ENCODE measurements at places on chromosomes 12 and 14.

- no peak for DNase-seq
Measured at GRCh38 chr14:23694949-23695663, 58.9 kb downstream of the DHRS2 start.

GRCh38 chr12:25637752-25638151 lies 84.7 kb upstream of the LMNTD1 start:
- DNase-seq, result no peak

GRCh38 chr12:2876431-2877046 lies 435 bp downstream of the FOXM1 start:
- no peak for DNase-seq

DNA sequence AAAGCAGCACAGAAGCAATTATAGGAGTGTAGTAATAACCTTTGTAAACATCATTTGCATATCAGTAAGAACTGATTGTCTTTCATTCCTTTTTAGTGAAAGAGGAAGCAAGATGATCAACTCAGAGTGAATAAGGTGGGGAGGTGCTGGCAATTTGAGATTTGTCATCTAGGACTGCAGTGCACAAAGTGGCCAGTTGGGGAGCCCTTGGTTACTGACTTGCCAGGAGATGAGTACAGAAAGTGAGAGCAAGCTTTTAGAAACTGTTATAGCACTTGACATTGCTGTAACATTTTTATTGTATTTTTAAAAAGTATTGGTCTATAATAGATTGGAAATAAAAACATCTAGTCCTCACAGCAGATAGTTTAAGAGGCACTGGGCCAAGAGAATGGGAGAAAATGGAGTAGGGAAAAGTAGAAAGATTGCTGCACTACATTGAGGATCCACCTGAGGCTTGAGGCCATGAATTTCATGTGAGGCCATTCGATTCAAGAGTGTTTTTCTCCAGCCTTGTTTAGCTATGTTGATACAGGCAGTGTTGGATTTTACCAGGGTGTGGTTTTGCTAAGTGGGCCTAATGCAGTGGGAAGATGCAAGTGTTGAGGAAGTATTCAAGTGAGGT lies 98.2 kb downstream of the SNAPC1 start:
- peak; percentile 60 for DNase-seq

DNA sequence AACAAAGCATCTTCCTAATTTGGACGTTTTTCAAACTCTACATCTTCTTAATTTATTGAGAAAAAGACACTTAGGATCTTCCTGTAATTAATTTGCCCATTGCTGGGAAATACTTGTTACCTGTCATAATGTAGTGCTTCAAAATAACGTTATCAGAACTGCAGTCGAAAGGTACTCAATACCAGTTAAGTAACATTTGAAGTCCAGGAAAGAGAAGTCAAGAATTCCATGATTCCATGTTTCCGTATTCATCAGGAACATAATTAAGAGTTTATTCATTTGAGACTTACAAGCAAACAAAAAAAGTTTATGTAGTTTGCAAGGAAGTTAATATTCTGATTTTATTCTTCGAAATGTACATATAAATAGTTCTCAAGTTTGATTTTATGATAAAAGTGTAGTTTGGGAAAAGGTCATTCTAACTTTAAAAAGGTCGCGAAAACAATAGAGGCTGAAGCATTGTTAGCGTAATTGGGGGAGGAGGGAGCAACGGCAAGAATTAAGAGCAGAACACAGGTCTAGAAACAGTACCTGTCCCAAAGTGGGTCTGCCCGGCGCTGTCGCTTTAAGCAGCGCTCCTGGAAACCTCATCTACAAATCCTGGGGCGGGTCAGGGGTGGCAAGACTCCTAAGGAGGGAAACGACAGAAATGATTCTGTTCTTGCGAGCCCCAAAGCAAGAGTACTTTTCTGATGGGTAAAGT lies 1.2 kb upstream of the KCNMB4 start:
- DNase-seq, result no peak

GRCh38 chr14:105187935-105188524 lies 6.9 kb upstream of the NUDT14 start:
- no peak for DNase-seq

DNA sequence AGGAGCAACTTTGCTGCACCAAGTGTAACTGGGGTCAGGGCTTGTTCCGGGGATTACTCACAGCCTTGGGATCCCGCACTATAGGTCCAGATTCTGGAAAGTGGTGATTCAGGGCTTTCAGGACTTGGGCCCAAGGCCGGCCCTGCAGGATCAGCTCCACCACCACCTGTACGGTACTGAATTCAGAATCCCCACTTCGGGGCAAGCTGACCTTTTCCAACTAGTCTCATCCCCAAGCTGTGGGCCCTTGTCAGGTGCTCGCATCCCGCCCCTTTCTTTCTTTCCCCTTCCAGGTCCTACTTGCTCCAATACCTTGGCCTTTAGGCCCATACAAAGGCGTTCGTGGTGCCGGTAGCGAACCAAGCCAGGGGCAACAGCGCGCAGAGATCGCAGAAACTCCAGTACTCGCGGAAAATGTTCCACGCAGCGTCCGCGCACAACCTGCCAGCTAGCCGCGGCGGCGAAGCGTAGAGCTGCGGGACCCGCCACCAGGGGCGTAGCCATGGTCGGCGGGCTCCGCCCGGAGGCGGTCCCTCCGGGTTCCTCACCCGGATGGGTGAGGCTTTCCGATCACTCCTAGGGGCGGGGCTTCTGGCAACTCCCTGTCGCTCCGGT lies 487 bp downstream of the TINF2 start:
- peak; percentile 88 for DNase-seq

DNA sequence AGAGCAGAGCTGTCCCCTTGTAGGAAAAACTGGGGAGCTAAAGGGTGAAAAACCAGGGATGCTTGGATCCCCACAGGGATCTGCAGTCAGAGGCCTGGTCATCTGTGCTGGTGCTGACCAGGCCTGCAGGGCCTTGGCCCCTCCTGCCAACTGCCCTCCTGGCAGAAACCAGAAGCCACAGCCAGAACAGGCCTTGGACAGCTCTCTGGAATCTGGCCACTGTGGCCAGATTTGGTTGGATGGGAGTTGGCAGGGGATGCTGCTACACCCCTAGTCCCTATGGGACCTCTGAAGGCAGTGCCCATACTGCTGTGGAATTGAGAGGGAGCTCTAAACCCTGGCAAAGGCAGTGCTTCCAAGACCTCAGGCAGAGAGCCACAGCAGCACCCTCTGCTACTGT lies 9.2 kb upstream of the GPX2 start:
- no peak for DNase-seq

DNA sequence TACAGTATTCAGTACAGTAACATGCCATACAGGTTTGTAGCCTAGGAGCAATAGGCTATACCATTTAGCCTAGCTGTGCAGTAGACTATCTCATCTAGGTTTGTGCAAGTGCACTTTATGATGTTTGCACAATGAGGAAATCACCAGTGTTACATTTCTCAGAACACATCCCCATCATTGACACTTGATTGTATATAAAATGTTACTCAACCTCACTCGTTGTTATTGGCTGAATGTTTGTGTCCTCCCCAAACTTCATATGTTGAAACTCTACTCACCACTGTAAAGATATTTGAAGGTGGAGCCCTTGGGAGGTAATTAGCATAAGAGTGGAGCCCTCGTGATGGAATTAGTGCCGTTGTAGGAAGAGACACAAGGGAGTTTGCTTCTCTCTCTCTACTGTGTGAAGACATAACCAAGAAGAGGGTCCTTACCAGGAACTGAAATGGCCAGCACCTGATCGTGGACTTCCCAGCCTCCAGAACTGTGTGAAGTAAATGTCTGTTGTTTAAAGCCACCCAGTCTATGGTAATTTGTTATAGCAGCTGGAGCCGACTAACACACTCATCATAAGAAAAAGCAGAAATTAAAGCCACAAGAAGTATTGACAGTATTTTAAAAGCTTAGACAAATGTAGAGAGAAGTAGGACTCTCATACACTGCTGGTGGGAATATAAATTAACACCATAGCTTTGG lies 3.2 kb upstream of the MED13L start:
- DNase-seq, result no peak

- DNase-seq, result no peak
Measured at GRCh38 chr12:116400636-116401372, 123.3 kb upstream of the MED13L start.

- no peak for DNase-seq
Measured at GRCh38 chr14:55440385-55440784, at the start of gene TBPL2. TBPL2 (minus strand) TSS chr14:55440616; CDS start chr14:55440449, 167 bp downstream.

DNA sequence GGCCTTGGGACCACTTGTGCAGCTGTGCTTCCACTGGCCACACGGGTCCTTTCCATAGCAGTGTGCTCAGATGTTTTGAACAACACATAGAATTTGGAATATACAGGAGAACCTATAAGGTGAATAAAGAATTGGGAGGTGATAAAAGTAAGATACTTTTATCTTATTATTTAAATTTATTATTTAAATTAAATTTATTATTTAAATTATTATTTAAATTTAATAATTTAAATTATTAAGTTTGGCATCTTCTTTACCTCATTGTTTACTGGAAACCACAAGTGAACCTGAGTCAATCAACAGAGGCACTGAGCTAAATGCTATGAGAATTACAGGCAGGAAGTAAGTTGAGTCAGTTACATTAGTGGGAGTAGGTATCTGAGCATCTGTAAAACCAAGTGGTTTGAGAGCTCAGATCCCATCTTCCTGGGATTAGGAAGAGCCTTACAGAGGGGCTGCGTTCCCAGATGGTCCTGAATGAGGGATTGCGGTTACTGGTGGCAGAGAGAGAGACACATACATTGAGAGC lies 103.1 kb downstream of the ESR2 start:
- DNase-seq, result no peak

- no peak for DNase-seq
Measured at GRCh38 chr12:87756111-87756510, 273.1 kb downstream of the C12orf50 start.

GRCh38 chr12:95574799-95575452 lies 23.6 kb upstream of the USP44 start:
- DNase-seq, result no peak

- no peak for DNase-seq
Measured at GRCh38 chr12:79891506-79892162, 43.3 kb downstream of the PPP1R12A start.
